Iris pigment epithelial cell (primary cell): ENCODE measurements at places on chromosomes 7 and 10.
A peak's percentile ranks its signal among the peaks of the same experiment; 100 is the strongest.

GRCh38 chr7:87316846-87317552 lies 28.5 kb upstream of the CROT start:
- peak; percentile 96 for DNase-seq

DNA sequence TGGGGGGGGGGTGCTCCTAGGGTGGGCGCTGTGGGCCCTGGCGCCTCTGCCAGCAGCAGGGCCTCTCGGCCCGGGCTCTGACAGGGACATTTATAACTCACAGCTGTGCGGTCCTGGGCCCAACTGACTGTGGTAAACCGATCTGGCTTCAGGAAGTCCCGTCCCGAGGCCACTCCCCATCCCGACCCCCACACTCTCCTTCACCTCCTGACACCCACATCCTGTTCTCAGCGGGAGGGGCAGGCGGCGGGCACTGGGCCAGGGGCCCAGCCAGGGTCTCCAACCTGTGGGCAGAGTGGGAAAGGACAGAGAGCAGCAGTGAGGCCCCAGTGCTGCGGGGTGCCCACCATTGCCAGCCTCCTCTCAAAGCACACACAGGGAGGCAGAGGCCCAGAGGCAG lies 69.1 kb downstream of the ZMIZ1 start:
- DNase-seq, result no peak

DNA sequence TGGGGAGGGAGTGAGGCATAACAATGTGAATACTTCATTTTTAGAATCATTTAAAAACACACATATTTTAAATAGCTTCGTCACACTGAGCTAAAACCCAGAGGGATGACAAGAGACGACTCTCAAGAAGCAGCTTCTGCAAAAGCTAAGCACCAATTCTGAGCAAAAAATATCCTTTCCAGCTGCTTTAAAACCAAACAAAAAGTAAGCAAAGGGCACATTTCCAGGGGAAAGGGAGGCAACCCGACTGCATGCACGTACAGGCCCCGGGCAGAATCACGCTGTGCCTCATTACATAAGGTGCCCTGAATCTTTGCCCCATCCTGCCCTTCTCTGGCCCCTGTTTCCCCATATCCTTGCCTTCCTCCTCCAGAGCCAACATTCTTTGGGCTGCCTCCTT lies 78.4 kb downstream of the DGKI start:
- no peak for DNase-seq

DNA sequence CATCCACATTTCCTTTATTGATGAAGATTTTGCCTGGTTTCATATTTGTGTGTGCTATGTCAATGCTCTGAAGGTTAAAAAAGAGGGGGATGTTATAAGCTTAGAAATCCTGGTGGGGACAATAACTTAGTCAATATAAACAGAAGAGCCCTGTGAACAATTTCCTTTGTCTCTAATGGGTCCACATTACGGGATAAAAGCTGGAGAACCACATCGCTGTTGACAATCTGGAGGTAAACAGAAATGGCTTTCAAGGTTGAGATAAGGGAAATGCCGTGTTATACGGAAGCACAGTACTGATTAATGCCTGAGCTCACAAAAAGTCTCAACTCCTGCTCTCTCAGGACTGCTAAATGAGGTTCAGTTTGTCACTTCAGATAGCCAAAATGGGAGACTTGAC lies 16.8 kb downstream of the ASAH2 start:
- no peak for DNase-seq

- peak; percentile 52 for DNase-seq
These were observed 11.0 kb downstream of the SVIL start for GRCh38 chr10:29623797-29624196.

DNA sequence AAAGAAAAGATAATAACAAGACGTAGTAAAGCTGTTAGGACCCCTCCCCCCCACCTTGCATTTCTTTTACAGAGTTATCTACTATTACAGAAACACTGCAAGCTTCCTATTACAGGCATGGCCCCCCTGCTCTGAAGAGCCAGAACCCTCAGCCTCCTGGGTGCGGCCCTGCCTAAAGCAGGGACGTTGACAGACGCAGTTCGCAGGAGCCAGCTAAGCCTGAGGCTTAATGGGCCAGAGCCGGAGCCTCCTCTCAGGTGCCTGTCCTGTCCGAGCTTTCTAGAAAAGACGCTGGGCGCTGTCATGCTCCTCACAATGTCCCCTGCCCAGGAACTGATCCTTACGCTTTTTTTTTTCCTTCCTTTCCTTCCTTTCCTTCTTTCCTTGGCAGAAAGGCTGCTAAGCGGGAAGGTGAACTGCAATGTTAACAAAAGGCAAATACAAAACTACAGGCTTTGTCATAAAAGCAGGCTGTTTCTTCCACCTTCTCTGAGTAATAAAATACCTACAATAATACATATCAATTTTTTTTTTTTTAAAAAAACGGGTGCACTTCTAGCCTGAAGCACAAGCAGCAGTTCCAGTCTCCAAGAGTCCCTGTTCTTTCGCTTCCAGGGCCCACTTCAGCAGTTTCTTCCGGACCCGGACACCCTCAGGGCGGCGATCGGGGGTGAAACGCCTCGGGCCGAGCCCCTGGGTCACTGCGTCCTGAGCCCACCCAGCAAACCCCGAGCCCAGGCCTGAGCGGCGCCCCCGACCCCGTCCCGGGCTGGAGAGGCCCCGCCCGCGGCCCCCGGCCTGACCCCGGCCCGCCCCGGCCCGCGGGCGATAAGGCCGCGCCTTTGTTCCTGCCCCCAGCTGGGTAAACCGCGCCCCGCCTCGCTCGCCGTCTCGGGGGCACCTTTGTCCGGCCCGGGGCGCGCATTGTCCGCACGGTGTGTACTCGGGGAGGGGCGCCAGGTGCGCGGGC lies 11.2 kb downstream of the MNX1 start:
- no peak for DNase-seq

- DNase-seq, result peak; percentile 53
These were observed 789 bp downstream of the TCF7L2 start for GRCh38 chr10:112950714-112951358.

DNA sequence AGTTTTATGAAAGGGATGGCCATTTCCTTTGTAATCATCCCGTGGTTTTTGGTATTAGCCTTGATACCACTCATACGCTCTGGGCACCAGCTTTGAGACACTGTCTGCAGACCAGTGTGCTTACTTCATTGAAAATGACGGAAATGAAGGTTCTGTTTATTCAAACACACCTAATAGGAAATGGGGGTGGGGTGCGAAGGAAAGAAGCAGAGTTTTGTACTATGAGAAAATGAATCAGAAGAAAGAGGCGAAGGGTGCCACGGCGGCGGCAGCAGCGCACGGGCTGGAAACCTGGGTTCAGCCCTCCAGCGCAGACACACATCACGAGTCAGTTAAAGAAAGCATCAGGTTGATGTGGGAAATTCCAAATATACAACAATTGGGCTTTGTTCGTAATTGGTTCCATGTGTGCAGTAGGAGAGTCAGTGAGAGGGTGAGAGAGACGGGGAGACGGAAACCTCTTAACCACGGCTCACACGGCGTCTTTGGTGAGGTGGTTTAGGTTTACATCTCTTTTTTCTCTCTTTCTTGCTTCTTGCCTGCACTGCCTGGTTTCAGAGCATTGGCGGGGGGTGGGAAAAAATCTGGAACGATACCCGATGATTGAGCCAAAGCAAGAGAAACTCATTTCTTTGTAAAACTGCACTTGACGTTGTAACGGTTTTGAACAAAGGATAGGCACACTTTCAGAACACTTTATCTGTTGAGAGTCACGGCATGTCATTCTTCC lies 321.2 kb downstream of the FRMD4A start:
- DNase-seq, result peak; percentile 76

GRCh38 chr10:19819419-19820033 lies 3.3 kb downstream of the PLXDC2 start:
- DNase-seq, result peak; percentile 53

DNA sequence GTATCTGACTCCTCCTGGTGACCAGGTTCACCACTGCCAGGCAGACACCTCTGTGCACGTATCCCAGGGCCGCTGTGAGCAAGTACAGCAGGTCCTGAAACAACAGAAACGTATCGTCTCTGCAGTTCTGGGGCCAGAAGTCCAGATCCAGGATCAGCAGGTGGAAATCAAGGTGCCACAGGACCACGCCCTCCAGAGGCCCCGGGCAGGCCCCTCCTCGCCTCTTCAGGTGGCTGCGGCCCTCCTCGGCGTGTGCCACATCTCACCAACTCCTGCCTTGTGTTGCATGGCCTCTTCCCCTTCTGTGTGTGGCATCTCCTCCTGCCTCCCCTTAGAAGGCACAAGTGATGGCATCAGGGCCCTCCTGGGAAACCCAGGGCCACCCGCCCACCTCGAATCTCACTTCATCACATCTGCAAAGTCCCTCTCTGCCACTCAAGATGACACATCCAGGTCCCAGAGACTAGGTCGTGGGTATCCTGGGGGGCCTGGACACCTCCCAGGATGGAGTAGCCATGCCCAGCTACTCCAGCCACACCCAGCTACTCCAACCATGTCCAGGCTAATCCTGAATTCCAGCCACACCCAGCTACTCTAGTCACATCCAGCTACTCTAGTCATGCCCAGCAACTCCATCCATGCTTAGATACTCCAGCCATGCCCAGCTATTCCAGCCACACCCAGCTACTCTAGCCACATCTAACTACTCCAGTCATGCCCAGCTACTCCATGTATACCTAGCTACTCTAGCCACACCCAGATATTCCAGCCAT lies 52.6 kb upstream of the DNAAF5 start:
- DNase-seq, result no peak

DNA sequence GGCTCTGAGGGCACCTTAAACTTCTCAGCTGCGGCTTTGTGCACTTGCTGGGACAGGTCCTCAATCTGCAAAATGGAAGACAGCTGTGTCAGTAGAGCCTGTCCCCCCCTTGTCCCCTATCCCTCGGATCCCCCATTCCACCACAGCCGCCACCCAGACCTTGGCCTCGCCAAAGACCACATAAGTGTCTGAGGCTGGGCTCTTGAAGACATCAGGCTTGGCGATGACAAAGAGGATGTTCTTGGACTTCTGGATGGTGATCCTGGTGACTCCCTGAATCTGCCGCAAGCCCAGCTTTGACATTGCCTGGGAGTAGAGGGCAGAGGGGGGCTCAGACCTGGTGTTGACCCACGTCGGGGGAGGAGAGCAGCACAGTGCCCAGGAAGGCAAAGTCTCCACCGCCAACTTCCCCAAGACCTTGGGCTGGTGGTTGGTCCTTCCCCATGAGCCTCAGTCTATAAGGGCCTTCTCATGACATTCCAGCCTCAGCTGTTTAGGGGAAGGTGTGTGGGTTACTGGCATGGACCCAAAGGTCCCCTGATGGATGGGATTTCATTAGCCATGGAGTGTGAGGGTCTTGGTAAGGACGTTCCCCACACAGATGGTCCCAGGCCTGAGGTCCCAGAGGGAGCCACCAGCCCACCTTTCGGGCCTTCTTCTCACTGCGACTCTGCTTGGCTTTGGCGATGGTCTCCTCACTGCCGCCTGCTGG lies 7.7 kb downstream of the NACAD start:
- DNase-seq, result no peak

DNA sequence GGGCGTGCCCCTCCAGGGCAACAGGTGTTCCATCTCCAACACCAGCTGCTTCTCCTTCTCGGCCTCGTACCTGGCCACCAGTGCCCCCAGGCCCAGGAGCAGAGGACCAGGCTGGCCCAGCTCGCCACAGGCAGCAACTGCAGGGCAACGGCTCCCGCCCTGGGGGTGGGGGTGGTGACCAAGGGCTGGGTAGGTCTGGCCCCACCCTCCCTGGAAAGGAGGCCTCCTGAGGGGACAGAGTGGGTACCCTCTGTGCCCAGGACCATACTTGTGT lies 22.1 kb upstream of the DRGX start:
- DNase-seq, result no peak

- no peak for DNase-seq
These were observed 76.4 kb downstream of the RGS10 start for GRCh38 chr10:119466076-119466475.

GRCh38 chr7:93563584-93563983 lies 10.9 kb downstream of the CALCR start:
- DNase-seq, result no peak

DNA sequence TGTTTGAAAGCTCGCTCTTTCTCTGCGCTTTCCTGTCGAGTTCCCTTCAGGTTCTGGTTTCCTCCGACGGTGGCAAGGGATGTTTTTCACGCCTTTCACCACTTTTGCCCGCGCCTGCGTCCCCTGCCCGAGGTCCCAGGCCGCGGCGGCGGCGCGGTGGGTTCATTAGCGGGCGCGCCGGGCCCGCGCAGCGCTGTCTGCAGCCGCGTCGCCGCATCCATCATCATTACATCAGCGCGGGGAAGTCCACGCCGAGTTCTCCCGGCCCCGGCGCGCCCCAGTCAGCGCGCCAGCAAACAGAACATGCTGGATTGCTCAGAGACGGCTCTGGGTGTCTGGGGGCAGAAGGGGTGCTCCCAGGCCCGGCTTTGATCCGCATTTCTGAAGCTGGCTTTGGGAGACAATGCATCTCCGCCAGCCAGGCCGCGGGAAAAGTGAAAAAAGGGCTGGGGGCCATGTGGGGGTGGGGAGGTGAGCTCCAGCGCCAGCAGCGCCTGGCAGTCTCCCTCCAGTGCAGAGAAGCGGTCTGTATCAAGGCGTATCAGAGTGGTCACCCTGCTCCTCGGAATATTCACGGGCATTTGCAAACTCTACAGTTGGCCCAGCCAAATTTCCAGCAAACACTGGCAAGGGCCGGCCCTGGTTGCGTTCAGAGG lies 8.9 kb downstream of the GLI3 start:
- DNase-seq, result peak; percentile 62

GRCh38 chr10:52313933-52314821 lies at the start of gene DKK1:
TSS of gene DKK1 (plus strand) at chr10:52314281. CDS start at chr10:52314435, 154 bp downstream.
- peak; percentile 82 for DNase-seq

DNA sequence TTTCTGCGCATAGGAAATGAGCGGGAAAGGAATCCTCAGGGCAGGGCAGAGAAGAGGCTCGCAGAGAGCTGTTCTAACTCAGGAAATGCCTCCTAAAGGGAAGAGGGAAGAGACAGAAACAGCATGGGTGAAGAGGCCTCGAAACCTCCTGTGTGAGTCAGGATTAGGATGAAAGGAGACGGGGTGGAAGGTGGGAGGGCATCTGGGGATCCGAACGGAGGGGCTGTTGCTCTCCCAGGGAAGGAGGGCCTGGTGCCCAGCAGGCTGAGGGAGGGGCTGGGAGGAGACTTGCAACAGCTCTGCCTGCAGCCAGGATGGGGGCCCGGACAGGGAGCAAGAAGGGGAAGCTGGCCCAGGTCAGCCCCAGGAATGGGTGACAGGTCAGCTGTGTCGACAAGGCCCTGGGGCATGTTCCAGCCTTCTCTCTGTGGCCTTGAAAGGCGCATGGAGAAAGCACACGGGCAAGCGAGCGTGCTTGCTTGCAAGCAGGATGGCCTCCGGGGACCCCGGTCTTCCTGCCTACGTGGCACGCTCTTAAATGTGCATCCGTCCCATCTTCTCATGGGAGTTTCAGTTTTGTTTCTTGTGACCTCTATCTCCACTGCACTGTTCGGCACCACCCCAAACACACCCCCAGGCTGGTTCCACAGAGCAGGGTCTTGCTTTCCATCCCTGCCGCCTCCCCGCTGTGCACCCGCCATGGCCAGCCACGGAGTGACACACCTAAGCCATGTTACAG lies 63.5 kb downstream of the HIPK2 start:
- DNase-seq, result no peak

GRCh38 chr10:10126218-10126617 lies 891.5 kb upstream of the CELF2 start:
- DNase-seq, result peak; percentile 24

GRCh38 chr7:7736671-7737070 lies 18.3 kb upstream of the RPA3 start:
- DNase-seq, result no peak
